ENCODE measurements at places on chromosomes 2 and 18. TPM values are rescaled to one million over a fixed set of nuclear protein-coding genes. Genes with fewer than 3 reads are reported as not detected.

GRCh38 chr2:203379156-203379555 lies 51.0 kb downstream of the ABI2 start:
- no peak for DNase-seq
- no peak overlapping the region for H3K4me3 ChIP-seq

- H3K36me3 ChIP-seq, result no peaks in the 10 kb centered on the region
- DNase-seq, result no peak
- H3K27me3 ChIP-seq, result peaks cover 5% of the 10 kb centered on the region
- no peak overlapping the region for H3K27ac ChIP-seq
These were observed 6.5 kb downstream of the TMEM17 start for GRCh38 chr2:62499430-62500060.

GRCh38 chr2:178877874-178878273 lies 70.7 kb upstream of the TTN start:
- H3K27ac ChIP-seq, result no peak overlapping the region
- no peak for DNase-seq
- no peak overlapping the region for H3K4me3 ChIP-seq
- H3K27me3 ChIP-seq, result no peaks in the 10 kb centered on the region

The DOK6 gene
- not detected for total RNA-seq

- no peaks in the 10 kb centered on the region for H3K27me3 ChIP-seq
- H3K36me3 ChIP-seq, result peaks cover 47% of the 10 kb centered on the region
- H3K27ac ChIP-seq, result peak overlapping the region; percentile 60
- H3K4me3 ChIP-seq, result no peak overlapping the region
These were observed 37.0 kb upstream of the CASP8 start for GRCh38 chr2:201223089-201224073.

DNA sequence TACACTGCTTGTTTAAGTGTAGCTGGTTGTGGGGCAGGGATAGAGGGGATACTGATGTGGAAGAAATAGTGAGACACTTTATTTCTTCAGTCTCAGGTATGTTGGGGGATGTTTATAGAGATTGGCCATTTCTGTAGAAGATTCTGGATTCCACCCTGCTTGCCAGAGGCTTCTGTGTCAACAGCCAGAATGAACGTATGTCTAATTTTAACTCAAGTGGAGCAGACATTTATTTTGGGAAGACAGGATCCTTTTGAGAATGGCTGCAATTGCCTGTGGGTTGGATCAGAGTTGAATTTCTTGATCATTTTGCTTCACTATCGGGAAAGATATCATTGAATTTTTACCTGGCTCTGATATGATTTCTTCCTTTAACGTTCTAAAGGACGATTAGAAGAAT lies 465.6 kb upstream of the SLC14A2 start:
- H3K4me3 ChIP-seq, result no peak overlapping the region
- no peaks in the 10 kb centered on the region for H3K27me3 ChIP-seq
- H3K4me1 ChIP-seq, result no peaks in the 10 kb centered on the region
- DNase-seq, result no peak
- H3K27ac ChIP-seq, result no peak overlapping the region

DNA sequence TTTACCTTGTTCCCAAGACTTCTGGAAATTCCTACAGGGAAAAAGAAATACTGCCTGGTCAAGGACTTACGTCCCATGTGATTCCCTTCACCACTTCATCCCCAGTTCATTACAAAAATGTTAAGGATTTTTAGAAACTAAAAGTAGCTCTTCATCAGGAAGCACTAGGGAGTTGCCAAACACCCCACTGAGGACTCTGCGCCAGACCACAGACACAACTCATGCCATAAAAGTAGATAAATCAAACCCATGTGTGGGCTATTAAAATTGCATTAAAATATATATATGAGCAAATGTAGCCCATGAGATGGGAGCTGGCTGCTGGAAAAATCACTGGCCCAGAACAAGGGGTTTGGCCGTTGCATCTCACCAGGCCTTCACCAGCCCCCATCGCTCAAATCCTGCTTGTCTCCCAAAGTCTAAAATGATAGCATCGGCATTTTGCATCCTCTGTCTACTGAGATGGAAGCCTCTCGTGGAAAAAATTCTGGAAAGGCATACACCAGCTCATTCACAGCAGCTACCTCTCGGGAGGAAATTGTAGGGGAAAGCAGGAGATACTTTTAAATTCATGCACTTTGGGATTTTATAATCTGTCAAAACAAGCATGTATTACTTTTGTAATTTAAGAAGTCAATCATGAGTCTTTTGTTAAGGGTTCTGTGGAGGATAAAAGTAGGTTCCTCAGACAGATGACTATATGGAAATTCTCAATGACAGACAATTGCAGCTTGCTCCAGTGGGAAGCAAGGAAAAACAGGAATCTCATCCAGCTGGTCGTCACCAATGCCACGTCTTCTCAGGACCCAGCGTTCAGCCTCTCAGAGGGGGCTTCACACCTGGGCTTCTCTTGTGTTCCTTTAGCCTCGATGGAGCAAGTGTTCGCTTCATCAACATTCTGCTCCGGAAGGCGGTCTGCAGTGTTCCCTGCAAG lies 113.9 kb downstream of the MREG start:
- H3K4me1 ChIP-seq, result peaks cover 3% of the 10 kb centered on the region
- no peak for DNase-seq
- H3K36me3 ChIP-seq, result no peaks in the 10 kb centered on the region

The ADD2 gene
- 16.8 TPM for total RNA-seq

The STARD6 gene
- not detected for total RNA-seq

DNA sequence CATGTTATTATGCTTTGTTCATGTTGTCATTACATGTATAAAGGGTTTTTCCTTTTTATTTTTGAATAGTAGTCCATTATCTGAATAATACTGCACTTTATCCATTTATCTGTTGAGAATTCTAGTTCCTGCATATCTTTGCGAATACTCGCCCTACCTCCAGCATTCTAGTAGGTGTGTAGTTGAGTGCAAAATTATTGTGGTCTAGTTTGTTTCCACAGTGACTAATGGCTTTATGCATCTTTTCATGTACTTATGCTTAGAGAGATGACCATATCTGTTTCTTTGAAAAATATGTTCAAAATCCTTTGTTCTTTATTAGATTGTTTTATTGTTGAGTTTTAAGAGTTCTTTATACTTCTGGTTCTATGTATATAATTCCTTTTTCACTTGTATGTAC lies 48.8 kb downstream of the EIF5B start:
- peaks cover 46% of the 10 kb centered on the region for H3K36me3 ChIP-seq
- no peak overlapping the region for H3K4me3 ChIP-seq
- no peak for DNase-seq
- no peak overlapping the region for H3K27ac ChIP-seq
- peaks cover 1% of the 10 kb centered on the region for H3K4me1 ChIP-seq

DNA sequence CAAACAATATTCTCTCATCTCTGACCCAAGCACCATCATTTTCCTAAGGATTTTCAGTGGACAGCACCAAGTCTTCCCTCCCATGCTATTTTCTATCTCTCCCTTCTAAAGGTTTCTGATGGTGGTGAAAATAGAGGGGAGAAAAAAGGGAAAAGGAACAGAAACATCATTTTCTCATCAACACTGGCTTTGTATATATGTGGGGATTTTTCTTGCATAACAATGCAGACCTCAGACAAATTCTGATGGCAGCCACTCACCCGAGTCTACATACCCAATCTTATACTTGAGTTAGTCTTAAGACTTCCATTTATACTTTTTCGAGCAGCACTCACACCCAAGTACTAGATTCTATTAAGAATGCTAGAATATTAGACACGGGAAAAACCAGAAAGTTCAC lies 95.8 kb downstream of the TMEM163 start:
- peaks cover 14% of the 10 kb centered on the region for H3K27me3 ChIP-seq
- H3K27ac ChIP-seq, result no peak overlapping the region
- H3K4me1 ChIP-seq, result peaks cover 5% of the 10 kb centered on the region
- H3K4me3 ChIP-seq, result no peak overlapping the region

- DNase-seq, result no peak
- H3K27ac ChIP-seq, result no peak overlapping the region
- no peaks in the 10 kb centered on the region for H3K4me1 ChIP-seq
- H3K36me3 ChIP-seq, result no peaks in the 10 kb centered on the region
- no peak overlapping the region for H3K4me3 ChIP-seq
These were observed 19.3 kb upstream of the RBBP8 start for GRCh38 chr18:22913861-22914260.

DNA sequence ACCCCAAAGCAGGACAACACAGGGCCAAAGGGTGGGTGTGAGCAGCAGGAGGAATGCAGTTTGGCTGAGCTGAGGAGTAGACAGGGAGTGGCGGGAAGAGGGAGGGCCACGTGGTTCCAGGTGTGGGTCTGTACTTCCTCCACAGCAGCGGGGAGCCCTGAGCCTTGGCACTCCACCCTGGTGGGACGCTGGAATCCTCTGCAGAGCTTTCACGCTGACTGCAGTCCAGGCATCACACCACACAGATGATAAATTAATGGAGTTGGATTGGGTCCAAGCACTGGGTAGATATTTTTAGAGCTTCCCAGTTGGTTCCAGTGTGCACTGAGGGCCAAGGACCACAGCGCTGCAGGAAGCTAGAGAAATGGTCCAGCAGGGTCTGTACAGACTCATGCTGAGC lies 67.0 kb upstream of the TMEM200C start:
- H3K27me3 ChIP-seq, result no peaks in the 10 kb centered on the region
- peaks cover 8% of the 10 kb centered on the region for H3K4me1 ChIP-seq
- no peaks in the 10 kb centered on the region for H3K36me3 ChIP-seq

The TDRD15 gene
- not detected for total RNA-seq

DNA sequence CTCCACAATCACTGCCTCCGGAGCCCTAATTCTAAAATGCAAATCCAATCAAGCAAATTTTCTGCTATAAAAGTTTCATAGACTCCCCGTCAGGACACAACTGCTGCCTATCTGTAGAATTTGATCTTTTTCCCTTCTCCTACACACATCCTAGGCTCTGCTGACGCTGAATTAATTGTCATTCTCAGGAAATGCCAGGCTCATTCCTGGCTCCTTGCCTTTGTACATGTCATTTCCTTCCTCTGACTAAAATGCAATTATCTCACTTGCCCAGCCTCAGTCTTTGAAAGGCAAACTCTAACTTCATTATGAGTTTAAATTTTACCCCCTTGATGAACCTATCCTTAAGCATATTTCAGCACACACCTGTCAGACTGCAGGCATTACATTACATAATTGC lies 844.9 kb upstream of the CRIM1 start:
- H3K27ac ChIP-seq, result no peak overlapping the region
- DNase-seq, result no peak
- no peaks in the 10 kb centered on the region for H3K27me3 ChIP-seq

The LYPD6 gene
- total RNA-seq, result not detected

Measured in activated CD4-positive, alpha-beta T cell treated with anti-CD3 and anti-CD28 coated beads, Interleukin-2, amount 10 ng/mL, durations not matched to agents 7 days and 5 days (primary cell).